CD4-positive, alpha-beta T cell treated with Interferon gamma for 1 hour (primary cell): ENCODE measurements at places on chromosomes 5 and 9.

- no peak for DNase-seq
Measured at GRCh38 chr9:27195191-27195590, 86.2 kb downstream of the TEK start.

DNA sequence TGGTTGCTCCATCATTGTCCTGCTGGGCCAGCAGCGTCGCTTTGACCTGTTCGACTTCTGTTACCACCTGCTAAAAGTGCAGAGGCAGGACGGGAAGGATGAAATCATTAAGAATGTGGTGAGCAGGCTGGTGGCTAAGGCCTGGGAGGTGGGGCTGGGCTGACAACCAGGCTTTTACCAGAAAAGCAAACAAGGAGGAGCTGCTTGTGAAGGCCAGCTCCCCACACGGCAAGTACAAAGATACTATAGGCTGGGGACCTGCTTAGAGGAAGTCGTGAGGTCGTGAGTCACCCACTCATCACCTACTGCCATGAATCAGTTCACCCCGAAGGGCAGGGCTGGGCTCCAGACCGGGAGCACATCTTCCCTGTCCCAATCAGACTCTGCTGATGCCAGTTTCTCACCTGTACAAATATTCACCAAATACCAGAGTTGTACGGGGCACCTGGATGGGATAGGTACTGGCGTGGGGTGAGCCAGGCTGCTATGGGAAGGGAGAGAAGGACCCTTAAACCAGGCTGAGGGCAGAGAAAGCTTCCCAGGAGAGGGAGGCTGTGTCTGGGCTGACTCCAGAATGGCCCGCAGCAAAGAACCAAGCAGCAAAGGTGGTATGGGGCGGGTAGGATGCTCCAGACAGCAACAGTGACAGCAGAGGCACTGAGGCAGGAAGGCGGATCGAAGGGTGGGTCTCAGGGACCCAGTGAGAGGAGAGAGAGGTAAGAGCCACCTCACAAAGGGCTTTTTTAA lies 69.3 kb upstream of the NIPAL4 start:
- DNase-seq, result peak; percentile 45

- no peak for DNase-seq
Measured at GRCh38 chr5:39021413-39021812, 52.8 kb downstream of the RICTOR start.

DNA sequence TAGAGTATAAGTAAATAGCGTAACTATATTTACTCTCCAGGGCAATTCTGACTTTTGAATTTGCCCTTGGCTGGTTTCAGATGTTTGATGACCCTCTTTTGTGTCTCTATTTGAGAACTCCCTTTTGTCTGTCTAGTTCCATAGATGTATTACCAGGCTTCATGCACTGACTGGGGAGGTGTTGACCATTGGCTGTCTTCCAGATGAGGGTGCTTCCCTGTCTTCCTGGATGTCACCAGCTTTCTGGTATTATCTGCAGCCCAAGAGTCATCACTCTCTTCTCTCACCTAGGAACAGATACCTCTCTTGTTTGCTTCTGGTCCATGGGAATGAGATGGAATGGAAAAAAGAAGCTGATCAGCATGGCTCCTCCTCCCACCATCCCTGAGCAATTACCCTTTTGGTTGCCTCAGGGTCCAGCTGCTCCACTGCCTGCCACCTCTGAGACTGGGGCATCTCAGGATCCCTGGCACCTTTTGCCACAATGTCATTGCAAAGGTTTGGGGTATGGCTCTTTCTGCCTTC lies 58.7 kb upstream of the TMED7 start:
- no peak for DNase-seq

DNA sequence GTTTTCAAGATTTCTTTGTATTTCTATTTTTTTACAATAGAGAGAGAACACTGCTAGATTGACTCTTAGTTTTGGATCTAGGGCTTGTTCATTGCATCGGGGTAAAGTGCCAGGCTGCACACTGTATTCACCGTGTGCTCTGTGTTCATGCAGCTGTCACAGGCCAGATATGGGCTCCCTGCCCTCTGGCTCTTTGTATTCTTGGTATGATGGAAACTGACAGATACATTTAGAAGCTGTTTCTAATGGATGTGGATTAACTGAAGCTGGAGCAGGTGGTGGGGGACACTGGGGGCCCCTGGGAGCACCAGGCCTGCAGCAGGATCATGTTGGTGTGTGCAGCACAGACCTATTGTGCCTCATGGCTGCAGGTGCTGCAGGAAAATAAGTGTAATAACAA lies 28.0 kb downstream of the SLC36A1 start:
- no peak for DNase-seq

DNA sequence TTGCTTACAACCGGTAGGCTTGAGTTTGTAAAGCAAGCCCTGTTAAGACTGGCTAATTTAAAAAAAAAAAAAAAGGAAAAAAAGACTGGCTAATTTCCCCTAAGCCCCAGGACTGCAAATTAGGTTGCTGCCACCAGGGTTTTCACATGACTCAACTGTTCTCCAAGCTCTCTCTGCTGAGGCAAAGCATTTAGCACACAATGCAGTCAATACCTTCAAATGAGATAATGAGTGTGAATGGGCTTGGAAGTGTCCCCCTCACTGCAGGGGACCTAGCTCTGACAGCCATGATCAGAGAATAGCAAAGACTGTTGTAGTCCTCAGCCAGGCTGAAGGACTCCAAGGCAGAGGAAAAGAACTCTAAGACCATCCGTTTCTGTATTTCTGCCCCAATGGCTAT lies 42.8 kb upstream of the ZSWIM6 start:
- DNase-seq, result no peak

GRCh38 chr5:126927429-126927828 lies 102.9 kb downstream of the MARCHF3 start:
- DNase-seq, result no peak

GRCh38 chr9:129879103-129879699 lies 43.9 kb downstream of the USP20 start:
- peak; percentile 25 for DNase-seq

- DNase-seq, result no peak
Measured at GRCh38 chr5:34676416-34676815, 20.3 kb downstream of the RAI14 start.

GRCh38 chr5:128257076-128257475 lies 173.5 kb downstream of the SLC12A2 start:
- no peak for DNase-seq

DNA sequence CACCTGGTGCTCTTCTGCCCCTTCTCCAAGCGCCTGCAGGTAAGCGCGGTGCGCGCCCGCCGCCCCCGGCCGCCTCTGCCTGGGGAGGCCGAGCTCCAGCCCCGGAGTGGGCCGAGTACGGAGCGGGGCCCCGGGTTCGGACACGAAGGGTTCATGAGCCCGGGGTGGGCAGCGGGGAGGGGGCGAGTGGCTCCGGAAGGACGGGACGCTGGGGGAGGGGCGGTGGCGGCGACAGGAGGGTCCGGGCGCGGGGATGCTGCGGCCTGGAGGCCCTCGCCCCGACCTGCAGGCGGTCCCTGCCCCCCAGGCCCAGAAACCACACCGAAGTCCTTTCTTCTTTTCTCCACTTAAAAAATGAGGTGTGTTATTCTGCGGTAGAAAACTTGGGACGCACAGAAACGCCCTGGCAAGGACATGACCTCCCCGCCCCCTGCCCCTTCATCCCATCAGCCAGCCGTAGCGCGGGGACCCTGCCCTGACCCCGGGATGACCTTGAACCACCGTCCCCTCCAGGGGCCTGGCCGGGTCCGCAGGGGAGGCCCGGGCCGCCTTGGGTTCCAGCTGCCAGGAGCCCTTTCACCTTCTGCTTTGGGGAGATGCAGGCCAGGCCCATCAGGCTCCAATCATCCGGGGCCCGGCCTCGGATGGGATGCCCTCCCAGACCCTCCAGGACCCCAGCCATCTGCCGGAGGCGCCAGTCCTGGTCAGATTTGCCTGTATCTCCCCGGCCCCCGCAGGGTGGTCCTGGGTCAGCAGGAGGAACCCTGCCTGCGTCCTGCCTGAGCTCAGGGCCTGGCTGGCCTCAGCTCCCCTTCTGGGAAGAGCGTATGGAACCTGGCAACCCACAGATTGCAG lies 545 bp downstream of the DIPK1B start:
- DNase-seq, result no peak
